T-helper 1 cell (primary cell): ENCODE measurements at places on chromosomes 11 and 22.

DNA sequence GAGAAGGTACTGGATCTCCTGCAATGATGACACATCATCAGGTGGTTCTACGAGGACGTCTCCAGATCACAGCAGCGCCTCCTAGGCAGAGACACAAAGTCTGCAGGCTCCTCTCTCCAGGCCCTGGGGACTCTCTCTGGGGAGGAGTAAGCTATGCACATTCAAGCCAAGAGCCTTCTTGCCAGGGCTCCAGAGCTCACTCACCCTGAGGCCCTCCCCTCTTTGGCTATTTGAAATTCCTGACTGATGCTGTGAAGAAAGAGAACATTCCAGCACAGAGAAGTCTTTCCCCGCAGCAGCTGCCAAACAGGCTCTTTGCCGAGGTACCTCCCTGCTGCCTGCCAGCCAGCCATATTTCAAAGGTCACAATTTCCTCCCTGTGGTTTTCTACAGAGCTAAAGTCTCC is 204.9 kb downstream of the CSNK2A3 start:
- DNase-seq, result no peak

DNA sequence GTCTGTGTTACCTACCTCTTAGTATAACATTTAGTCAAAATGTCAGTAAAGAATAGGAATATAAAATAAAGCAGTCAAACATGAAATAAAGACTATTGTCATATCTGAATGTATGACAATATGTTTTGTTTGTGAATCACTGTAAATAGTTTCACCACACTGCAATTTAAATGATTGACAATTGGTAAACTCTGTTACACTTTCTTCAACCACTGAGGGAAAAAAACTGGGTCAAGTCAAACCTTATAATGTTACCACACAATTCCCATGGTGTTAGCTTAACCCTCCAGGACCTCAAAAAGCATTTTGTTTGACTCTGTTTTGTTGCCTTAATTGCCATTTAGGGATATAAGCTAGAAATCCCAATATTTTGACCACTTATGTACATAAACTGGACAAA is 10.5 kb upstream of the MMP13 start:
- no peak for DNase-seq

GRCh38 chr22:49736538-49736937 is 91.1 kb downstream of the BRD1 start:
- no peak for DNase-seq

GRCh38 chr11:69339983-69340565 is 46.1 kb downstream of the MYEOV start:
- no peak for DNase-seq

DNA sequence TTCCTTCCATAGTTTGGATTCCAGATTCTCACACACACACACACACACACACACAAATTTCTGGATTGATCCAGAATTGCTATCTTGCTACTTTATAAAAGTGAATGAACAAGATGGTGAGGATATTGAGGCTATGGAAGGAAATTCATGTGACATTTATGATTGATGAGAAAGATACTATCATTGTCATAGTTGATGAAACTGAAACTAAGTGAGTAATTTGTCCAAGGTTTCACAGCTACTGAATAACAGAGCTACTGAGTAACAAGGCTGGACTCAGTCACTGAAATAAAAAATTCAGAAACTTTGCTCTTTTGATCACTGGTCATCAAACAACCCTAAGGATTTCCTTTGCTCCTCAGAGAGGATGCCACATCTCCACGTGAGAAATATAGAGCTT is 16.2 kb downstream of the OR5D16 start:
- no peak for DNase-seq

DNA sequence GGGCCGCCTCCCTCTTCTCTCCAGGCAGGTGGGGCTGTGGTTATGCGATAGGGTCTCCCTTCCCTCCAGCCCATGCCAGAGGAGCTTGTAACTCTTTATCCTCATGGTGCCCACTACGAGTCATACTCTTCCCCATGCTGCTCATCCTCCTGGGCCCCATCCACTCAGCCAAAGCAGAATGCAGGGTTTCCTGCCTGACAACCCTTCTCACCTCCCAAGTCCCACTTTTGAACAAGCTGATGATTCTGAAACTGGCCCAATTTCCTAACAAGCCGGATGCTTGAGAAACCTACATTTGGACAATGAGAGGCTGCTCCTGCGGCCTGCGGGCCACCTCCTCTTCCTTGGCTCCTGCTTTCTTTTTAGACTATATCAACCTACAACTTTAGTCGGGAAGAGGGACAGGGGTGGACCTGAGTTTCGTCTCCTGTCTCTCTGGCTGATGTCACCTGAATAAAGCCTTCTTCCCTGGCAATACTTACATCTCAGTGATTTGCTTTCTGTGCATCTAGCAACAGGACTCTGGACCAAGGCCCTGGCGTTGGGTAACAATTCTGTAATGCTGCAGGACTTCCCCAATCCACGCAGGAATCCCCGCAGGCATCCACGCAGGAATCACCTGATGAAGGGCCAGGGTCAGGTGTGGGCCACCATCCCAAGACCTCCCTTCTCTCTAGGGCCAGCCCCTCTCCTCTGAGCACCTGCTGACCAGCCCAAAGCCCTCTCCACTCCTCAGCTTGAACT is 1.5 kb upstream of the NDUFS8 start:
- DNase-seq, result no peak

DNA sequence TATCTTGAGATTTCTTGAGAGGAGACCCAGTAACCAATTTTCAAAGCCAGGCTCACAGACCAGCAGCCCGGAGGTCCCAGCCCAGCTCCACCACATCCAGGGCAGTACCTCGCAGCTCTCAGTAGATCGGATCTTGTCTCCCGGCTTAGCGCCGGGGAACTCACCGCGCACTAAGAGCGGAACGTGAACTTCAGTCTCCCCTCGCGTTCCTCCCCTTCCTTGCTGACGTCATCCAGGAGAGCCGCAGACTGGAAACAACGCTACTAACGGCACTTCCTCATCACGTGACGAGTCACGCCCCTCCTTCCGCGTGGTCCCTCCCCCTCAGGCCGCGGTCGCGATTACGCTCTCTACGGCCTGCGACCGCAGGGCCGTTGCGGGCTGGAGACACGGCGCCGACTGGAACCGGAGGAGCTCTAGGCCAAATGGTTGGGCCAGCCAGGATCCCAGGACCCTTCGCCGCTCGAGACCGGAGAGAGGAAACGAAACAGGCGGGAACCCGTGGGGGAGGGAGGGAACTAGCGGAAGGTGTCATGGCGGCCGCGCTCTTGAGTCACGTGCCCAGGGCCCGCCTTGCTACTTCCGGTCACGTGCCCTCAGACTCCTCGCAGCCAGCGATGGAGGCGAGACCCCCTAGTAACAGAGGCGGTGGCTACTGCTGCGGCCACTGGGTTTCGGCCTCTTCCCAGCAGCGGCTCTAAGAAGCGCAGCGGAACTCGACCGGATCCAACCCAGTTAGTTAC is at the start of the genes GTF2H1 and HPS5:
GTF2H1 (plus strand) TSS at position 599 of the 743 bp plus-strand sequence. CDS start 10,508 bp downstream, outside the sequence.
HPS5 (minus strand) TSS at position 172 of the 743 bp plus-strand sequence. CDS start 4,282 bp downstream, outside the sequence.
- DNase-seq, result peak; percentile 90

GRCh38 chr11:106389101-106389500 is 311.6 kb downstream of the AASDHPPT start:
- DNase-seq, result no peak

DNA sequence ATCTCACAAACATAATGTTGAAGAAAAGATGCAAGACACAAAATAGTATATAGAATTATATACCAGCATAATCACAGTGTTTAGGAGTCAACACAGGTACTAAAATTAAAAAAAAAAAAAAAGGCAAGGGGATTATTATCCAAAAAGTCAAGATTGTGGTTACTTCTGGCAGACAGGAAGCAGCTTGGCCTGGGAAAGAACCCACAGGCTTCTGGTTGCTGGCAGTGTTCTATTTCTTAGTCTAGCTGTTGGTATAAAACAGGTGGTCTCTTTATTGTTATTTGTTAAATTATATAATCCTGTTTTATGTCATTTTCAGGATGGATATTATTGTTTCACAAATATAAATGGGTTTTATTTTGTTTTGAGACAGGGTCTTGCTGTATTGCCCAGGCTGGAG is 54.0 kb downstream of the C11orf58 start:
- no peak for DNase-seq

- no peak for DNase-seq
Measured at GRCh38 chr11:118055966-118056365, 20.9 kb upstream of the TMPRSS4 start.

- no peak for DNase-seq
Measured at GRCh38 chr11:104094576-104094975, 58.1 kb downstream of the DDI1 start.

DNA sequence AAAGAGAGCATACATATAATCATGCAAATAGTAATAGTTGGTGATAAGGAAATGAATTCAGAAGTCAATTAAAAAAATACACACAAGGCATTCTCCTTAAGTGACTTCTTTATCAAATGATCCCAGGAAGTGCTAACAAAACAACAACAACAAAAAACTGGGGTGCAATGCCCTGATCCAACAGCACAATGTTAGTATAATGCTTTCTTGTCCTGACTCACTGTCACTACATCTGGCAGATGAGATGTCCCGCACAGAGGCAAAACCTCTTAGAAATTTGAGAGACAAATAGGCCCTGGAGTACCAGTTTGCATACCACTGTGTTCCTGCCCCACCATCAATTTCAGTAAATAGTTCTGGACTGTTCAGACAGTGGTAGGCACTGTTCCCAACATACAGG is 11.0 kb upstream of the AMBRA1 start:
- no peak for DNase-seq

DNA sequence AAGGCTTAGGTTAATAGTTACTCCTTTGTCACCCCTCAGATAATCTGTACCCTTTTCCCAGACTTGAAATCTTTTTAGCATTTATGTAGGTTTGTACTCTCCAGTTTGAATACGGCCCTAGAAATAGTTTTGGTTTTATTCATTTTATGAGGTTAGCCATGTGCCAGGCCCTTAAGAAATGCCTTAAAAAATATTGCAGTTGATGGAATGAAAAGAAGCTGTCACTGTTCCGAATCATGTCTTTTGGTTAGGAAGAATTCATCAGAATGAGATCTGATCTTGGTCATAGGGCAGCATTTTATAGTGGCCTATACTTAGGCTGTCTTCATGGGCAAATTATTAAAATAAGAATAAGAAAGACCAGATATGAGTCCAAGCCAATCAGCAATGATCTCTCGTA is 14.8 kb upstream of the PRSS23 start:
- DNase-seq, result no peak

DNA sequence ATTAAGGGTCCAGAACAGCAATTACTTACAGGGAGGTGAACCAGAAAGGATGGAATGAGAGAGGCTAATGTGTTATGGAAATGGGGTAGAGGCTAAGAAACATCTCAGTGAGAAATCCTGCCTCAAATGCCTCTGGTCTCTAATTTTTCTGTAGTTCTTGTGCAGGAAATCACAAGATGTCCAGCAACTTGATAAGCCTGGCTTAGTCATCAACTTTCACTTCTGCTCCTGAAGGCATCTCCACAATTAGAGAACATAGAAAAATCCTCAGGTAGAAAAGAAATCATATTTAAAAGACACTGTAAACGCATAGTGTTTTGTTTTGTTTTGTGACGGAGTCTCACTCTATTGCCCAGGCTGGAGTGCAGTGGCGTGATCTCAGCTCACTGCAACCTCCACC is 18.7 kb downstream of the MRGPRX4 start:
- no peak for DNase-seq

DNA sequence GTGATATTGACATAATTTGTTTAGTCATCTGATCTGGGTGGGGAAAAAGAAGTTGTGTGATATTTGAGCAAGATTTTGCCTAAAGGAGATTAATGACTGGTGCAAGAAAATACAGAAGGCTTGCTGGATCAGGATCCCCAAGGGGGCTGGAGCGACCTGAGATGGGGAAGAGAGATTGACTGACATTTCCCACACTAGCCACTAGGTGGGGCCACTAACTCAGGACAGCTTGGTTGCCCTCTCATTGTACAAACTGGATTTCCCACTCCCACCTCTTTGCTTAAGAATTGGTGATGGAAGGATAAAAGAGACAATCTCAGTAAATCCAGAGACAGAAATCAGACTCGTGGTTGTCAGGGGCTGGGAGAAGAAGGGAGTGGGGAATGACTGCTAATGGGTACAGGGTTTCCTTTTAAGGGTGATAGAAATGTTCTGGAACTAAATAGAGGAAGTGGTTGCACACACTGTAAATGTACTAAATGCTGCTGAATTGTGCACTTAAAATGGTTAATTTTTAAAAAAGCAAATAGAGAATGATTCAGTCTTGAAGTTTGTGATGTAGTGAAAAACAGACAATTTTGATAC is 50.7 kb downstream of the CTTN start:
- DNase-seq, result no peak

DNA sequence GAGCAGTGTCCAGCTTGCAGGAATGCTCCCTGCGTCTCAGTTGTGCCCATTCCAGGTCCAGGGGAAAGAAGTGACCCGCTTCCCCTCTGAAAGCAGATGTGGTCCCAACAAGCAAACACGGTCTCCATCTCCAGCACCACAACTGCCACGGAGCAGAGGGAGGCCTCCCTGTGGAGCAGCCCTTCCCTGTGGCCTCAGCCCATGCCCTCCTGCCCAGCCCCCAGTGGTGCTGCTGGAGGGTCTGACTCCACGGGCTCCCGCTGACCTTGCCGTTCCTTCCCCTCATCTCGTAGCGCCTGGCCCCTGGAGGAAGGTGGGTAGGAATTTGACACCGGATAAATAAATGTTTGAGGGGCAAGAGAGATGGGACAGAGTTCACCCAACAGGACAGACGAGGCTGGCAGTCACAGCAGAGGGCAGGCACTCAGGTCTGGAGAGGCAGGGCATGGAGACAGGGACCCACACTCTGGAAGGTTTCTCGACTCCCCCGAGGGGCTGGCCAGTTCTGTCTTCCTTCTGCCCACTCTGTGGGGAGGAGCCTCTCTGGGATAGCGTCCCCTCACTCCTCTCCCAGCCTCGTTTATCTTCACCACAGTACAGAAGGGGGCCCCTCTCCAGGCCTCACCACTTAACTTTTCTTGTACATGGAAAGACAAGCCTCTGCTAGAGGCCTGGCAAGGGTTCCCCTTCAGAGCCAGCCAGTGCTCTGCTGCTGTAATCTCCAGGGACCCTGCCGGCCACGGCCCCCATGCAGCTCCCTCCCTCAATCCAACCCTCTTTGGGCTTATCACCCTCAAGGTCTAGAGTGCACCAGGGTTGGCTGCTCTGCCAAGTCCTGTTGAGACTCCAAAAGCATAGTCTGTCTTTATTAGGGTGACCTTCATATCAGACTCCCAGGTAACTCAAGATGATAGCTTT is 7.5 kb upstream of the ST3GAL4 start:
- no peak for DNase-seq

DNA sequence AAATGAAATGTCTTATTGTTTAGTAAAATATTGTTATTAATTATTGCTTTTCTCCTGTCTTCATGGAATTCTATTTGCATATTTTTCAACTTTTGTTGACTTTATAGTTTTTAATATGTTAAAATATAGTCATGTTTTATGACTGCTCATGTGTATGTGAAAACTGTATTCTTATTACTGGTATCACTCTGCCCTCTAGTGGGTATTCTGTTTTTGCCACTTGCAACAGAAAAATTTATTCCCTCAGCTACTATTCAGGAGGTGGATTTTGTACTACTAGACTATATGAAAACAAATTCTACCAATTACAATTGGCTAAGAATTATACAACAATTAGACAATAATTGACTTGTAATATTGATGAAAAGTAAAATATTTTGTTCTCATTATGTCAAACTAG is 45.0 kb downstream of the OR4C6 start:
- DNase-seq, result no peak

GRCh38 chr22:31102441-31103081 is 4.8 kb downstream of the SELENOM start:
- DNase-seq, result no peak
